CD4-positive, alpha-beta T cell treated with Interleukin-4 for 4 hours (primary cell): ENCODE measurements at places on chromosomes 4 and X.

- no peak for DNase-seq
Measured at GRCh38 chr4:69765751-69766150, 5.3 kb upstream of the SULT1B1 start.

DNA sequence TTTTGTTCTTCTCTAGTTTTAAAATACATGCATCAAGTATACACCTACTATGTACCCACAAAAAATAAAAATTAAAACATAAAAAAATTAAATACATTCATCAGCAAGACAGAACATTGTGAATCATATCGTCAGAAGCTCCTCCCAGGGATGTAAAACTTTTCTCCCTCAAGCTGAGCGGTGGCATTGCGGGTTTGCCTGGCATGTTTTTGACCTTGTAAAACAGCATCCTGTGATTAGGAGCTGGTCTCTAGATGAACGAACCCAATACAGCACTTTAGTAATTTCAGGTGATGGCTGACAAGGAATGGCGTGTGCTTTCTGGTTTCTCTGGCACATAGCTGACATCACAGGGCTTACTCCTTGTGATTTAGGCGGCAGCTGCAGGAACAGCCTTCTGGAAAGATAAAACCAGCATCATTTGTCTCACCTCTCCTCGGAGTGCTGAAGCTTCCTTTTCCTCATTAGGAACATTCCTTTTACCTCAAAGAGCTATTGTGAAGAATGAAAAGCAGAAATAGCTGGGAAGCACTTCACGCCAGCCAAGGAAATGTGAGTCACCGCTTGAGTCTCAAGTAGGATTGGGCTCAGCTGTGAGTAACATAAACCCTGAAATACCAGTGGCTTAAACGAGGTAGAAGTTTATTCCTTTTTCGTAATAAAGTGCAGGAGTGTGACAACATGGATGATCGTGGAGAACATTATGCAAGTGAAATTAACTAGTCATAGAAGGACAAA is 44.3 kb downstream of the NYX start:
- no peak for DNase-seq

DNA sequence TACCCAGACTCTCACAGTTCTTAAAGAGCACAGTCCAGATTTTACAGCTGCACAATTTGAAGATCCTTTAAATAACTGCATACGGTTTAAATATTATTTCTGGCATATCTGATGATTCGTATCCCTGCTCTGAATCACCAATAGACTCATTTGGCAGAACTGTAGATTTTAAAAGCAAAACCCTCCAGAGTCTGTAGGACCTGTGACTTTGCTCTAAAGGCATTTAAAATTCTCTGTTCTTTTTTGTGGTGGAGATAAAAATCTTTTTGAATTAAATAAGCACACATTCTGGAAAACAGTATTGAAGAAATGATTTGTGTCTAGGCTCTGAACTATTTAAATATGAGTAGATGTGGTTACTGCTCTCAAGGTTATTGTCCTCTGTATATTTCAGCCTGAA is 246.2 kb upstream of the PITX2 start:
- DNase-seq: no peak

GRCh38 chr4:33453436-33453835 is 2733.3 kb downstream of the PCDH7 start:
- DNase-seq: no peak

DNA sequence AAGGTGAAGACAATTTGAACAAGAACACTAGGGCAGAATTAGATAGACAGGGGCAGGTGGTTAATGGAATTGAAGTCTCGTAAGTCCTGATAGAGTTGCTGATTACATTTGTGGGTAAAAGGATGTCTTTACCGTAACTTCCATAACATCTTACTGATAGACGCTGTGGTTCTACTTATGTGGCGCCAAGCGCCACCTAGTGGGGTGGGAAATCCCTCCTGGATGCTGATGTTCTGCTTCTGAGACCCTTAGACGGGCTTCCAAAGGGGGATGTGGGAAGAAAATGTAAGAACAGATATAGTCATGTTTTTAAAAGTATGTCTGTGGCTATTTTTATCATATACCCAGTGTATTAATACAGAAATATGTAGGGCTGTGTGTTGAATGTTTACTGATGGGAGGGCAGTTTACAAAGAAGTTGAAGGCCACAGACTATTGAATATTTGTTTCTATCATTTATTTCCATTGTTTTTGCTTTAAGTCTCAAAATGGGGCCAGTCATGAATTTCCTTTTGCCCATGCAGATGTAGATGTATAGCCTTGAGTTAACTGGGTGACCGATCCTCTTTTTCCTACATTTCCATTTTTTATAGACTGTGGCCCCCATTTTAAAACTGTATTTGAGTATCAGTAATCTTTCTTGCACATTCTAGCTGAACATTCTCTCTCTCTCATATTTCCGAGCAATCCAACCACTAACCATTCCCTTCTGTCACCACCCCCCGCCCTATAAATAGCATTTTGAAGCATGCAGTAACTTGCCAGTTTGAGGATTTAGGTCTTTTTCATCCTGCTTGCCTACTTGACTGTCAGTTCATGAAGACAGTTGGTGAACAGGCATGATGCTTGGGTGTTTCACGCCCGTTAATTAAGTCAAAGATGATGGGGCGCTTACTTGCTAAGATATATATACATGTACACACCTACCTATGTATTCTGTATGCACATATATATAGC is 12.1 kb upstream of the TLR8 start:
- peak; percentile 33 for DNase-seq

DNA sequence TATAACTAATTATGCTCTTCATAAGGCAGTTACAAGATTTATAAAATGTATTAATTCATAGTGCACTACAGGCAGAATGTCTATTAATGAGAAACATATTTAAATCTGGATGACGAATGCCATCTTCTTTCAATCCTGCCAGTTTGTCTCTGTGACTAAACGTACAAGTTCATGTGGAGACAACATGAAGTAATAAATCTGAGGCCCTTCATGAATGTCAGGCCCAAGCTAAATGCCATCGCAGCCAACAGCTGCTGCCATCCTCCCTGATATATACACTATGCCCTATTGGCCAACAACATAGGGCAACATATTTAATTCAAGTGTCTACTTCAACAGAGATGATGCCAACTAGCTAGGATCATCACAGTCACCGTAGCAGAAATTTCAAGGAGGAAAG is 43.7 kb downstream of the TSPAN5 start:
- no peak for DNase-seq

DNA sequence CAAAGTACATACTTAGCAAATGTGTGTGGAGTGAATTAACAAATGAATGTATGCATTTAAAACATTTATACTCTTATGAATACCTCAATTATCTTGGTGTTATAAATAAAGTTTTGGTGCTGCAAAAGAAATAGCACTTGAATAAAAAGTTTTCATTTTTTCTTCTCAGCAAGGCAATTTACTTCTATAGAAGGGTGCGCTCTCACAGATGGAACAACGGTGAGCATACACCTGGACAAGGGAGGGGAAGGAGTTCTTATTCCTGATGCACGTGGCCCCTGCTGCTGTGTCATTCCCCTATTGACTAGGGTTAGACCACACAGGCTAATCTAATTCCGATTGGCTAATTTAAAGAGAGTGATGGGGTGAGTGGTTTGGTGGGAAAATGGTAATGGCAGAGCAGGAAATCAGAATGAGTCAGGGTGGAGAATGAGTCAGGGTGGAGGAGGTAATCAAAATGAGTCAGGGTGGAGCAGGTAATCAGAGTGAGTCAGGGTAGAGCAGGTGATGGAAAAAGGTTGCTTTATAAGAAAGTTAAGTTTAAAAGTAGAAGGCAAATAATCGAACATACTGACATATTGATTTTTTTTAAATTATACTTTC is 28.2 kb upstream of the PGK1 start:
- peak; percentile 3 for DNase-seq

DNA sequence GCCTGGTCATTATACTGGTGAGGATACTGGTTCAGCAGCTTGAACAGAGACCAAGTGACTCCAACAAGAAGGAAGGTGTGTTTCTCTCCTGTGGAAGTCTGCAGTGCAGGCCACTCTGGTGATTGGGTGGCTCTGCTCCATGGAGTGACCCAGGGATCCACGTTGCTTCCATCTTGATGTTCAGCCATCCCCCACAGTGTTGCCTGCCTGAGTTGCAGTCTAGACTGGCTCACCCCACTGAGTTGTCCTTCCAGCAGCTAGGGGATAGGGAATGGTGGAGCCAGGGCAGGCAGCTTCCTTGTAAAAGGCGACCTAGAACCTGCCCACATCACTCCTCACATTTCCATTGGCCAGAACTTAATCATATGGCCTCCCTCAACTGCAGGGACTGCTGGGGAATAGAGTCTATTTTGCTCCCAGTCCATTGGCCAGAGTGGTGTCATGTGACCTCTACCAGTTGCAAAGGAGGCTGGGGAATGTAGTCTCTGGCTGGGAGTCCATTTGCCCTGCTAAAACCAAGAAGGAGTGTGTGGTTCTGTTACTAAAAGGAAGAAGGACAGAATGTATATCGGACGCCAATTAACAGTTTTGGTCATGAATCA is 8.0 kb downstream of the MAN2B2 start:
- no peak for DNase-seq

DNA sequence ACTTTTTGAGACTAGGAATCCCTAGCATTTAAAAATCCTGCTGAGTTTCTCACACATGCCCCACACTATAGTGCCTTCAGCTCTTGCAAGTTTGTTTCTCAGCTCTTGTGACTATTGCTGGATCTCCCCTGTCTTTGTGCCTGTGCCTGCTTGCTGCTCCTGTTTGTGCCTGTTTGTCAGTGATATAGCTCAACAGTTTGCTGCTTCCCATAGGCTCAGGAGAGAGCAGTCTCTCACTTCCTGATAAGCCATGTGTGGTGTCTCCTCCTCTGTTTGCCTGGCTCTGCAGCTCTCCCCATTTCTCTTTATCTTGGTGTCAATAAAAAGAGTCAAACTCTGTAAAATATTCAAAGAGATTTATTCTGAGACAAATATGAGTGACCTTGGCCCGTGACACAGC is 259.8 kb upstream of the CLNK start:
- DNase-seq: no peak

- no peak for DNase-seq
Measured at GRCh38 chr4:182348779-182349326, 105.7 kb downstream of the TENM3 start.

DNA sequence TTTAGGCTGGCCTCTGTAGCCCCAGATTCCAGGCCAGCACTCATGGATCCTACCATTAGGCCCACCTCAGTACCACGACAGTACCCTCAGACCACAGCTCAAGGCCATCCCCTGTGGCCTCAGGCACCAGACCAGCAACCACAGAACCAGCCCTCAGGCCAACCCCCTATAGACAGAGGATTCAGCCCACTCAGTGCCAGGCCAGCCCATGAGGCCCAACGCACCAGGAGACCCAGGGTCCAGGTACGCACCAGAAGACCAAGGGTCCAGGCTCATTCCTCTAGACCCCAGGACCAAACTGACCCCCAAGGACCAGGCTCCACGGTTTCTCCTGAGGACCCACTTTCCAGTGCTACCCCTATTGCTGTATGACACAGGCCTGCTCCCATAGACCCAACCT is 39.5 kb upstream of the MAGEC2 start:
- DNase-seq: no peak

DNA sequence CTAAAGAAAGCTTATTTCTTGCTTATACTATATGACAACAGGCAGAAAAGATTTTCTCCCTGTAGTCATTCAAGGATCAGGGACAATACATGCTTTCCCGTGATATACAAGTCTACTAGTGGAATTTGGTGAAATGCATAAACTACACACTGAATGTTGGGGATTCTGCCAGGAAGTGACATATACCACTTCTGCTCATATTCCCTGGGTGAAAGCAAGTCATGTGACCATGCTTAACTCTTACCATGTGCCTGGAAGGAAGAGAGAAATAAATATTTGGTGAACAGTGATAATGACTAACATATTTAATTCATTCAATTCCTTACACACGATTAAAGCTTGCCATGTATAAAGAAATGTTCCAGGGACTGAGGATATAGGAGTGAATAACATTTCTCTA is 534.6 kb downstream of the PPARGC1A start:
- DNase-seq: no peak

DNA sequence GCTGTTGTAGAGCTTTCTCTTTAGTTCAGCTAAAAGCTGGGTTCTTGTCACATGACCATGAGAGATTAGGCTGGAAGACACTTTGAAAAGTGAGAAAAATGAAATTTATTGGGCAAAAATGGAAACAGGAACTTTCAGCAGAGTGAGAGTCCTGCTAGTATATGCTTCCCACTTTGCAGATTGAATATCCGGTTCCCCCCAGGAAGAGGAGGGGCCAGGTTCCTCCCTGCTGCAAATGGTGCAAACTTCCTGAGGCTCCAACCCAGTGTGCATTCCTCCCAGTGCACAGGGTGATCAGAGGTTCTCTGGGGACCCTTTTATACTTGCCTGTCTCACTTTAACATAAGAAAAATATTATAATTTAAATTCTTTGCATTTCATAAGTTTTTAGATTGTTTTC is 119.9 kb upstream of the SPIN4 start:
- DNase-seq: no peak
